ENCODE measurements at places on chromosomes 12 and 14.

DNA sequence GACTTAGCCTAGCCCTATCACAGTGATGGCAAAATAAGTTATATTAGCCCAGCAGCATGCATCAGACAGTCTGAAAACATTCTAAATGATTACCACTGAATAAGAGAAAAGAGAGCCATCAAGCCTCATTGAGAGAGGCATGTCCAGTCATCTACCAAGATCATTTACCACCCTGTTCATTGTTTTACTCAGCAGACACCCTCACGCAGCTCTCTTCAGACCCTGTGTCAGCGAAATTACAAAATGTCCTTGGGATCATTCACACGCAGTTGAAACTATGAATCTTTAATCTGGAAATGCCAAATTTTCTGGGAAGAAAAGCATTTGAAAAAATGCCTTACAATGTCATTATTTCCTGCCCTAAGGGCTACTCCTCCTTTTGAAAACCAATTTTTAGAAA lies 89.5 kb downstream of the PTPRO start:
- no peaks in the 10 kb centered on the region for H3K4me1 ChIP-seq
- H3K4me3 ChIP-seq: no peak overlapping the region
- H3K27ac ChIP-seq: no peak overlapping the region
- no peak for DNase-seq
- H3K36me3 ChIP-seq: no peaks in the 10 kb centered on the region

DNA sequence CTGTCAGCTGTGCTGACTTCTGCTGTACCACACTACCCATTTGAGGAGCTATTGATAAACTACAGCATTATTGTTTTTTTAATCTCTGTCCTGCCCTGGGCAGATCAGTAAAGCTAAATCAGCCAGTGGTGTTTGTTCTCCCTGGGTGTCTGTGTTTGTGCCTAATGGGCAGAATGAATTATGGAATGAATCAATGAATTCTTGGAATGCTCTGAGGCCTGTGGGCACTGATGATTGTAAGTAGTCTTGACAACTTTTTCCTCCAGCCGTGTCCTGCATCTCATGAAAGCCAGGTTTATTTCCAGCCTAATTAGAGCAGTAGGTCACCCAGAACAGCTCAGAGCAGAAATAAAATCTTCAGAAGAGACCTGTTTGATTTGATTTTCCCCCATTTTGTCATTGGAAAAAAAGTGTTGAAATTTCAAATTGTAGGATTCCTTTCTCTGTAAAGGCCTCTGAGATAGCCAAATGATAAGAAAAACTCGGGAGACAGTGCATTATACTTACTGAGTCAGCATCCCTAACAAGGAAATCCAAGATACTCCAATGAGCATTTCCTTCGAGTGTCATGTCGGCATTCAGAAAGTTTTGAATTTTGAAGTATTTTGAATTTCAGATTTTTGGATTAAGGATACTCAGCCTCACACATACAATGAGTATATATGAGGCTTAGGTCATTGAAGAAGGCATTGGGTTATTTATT lies 19.4 kb upstream of the EVL start:
- no peaks in the 10 kb centered on the region for H3K36me3 ChIP-seq
- H3K27ac ChIP-seq: no peak overlapping the region
- DNase-seq: no peak
- H3K4me1 ChIP-seq: peaks cover 15% of the 10 kb centered on the region
- no peak overlapping the region for H3K4me3 ChIP-seq

- H3K4me3 ChIP-seq: no peak overlapping the region
- H3K27me3 ChIP-seq: peaks cover 29% of the 10 kb centered on the region
- DNase-seq: no peak
- no peaks in the 10 kb centered on the region for H3K36me3 ChIP-seq
- H3K4me1 ChIP-seq: no peaks in the 10 kb centered on the region
Observed at GRCh38 chr14:95285566-95285965, 34.1 kb downstream of the CLMN start.

DNA sequence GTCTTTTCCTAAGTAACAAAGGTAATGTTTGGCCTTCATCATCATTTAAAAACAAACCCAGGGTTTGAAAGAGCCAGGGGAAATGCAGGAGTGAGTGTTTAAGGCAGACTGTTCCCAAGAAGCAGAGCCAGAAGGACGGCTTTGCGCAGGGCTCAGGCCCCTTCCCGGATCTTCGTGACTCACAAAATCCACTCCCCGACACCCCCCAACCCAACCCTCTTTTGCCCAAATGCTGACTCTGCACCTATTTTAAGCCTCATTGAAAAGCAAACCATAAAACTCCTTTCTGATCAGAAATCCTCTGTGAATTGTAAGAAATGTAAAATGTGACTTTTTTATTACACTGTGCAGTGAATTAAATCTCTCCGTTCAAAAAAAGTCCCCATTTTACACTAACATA lies 67.5 kb downstream of the SETD3 start:
- no peak for DNase-seq
- H3K27ac ChIP-seq: no peak overlapping the region
- no peaks in the 10 kb centered on the region for H3K27me3 ChIP-seq
- no peak overlapping the region for H3K4me3 ChIP-seq
- H3K4me1 ChIP-seq: peaks cover 12% of the 10 kb centered on the region

Data from activated naive CD4-positive, alpha-beta T cell treated with anti-CD3 and anti-CD28 coated beads, Interleukin-2, amount 10 ng/mL, durations not matched to agents 7 days and 5 days (primary cell).